Stimulated activated CD4-positive, alpha-beta T cell treated with anti-CD3 and anti-CD28 coated beads, Interleukin-12 subunit alpha, Interleukin-12 subunit beta, amount 100 ng/mL, for 24 hours (primary cell): ENCODE measurements at places on chromosomes 6 and 20.

DNA sequence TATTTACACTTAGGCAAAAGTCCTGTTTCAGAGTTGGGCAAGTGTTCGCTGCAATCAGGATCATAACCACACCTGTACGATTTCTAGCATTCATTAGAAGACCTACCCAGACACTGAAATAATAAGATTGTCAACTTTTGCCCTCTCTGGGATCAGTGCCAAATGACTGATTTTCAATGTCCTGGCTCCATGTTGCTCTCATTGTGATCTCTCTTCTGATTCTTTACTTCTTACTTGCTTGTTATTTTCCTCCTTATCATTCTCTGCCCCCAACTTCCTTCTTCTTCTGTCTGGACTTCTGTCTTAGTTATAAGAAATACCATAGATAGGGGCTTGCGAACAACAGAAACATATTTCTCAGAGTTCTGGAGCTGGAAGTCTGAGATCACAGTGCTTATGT, 94.4 kb upstream of the BMP2 start:
- no peak for DNase-seq

- DNase-seq, result no peak
Observed at GRCh38 chr6:19991176-19991575, 154.0 kb downstream of the ID4 start.

- DNase-seq, result no peak
Observed at GRCh38 chr6:98333273-98333672, 501.1 kb upstream of the POU3F2 start.

DNA sequence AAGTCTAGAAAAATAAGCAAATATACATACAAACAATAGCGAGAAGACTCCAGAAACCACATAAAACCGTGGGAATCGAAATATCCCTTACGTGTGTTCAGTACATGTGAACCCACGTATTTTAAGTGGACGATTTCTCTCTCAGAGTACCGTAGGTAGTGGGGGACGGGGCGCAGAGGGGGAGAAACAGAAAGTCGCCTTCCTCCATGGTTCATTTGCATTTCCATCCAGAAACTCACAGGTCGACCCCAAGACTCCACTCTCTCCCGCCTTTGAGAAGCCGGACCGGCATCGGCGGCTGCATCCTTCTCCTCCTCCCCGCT, 538 bp upstream of the ENPP1 start:
- DNase-seq, result no peak

- no peak for DNase-seq
Observed at GRCh38 chr6:113010196-113010989, 663.3 kb downstream of the RFPL4B start.

DNA sequence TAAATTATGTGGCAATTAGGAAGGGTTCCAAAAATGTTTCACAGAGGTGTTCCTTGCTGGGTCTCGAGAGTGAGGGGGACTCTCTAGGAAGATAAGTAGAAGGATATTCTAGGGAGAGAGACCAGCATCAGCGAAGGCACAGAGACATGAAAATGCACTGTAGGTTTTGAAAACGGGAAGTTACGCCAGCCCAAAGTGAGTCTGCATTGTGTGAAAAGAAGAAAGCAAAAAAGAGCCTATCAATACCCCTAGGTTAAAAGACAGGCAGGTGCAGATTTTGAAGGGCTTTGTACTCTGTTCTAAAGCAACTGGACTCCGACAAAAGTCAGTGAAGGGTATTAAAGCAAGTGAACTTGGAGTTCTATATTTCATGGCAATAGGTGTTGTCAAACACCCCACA, 25.7 kb upstream of the MRAP2 start:
- no peak for DNase-seq

- no peak for DNase-seq
Observed at GRCh38 chr6:31736768-31737314, 511 bp upstream of the CLIC1 start.

GRCh38 chr6:149474108-149474935, 10.5 kb downstream of the ZC3H12D start:
- no peak for DNase-seq

GRCh38 chr6:40398810-40399477, 188.2 kb downstream of the LRFN2 start:
- no peak for DNase-seq

- no peak for DNase-seq
Observed at GRCh38 chr6:13474360-13474759, 13.0 kb downstream of the GFOD1 start.

DNA sequence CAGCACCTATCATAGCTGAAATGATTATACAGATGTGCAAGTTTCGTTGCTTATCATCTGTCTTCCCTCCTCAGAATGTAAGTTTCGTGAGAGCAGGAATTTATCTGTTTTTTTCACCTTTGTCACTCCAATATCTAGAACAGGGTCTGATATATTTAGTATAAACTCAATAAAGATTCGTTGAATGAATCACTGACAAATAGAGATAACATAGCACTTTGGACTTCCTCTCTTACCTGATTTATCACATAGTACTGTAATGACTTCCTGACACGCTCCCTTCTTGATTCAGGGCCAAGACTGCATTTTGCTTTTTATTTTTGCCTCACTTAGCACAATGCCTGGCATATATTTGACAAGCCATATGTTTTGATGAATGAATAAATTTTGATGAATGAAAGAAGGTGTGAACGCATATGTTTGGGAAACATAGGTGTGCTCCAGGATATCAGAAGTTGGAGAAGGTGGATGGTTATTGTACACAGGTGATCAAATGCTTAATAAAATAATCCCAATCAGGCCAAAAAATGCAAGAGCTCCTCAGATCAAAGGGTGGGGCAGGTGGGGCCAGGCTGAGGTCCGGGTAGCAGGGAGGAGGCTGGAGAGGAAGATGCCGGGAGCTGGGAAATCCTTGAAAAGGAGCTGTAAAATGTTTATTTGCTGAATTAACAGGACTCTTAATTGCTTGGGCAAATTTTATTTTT, 33.0 kb downstream of the PIM1 start:
- DNase-seq, result no peak

DNA sequence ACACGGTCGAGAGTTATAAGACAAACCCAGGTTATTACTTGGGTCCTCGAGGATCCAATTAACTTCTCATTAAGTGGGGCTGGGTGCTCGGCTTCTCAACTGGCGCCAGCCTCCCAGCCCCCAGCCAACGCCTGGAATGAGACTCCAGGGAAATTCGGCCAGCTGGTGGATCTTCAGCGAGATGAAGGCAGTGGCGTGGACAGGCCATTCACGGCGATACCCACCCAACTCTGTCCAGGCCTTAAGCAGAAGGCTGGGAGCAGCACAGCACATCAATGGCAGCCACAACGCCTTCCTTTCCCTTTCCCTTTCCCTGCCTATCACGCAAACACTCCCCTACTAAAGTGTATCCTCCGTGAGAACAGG, 868 bp downstream of the METTL24 start:
- DNase-seq, result no peak

- DNase-seq, result no peak
Observed at GRCh38 chr20:5486377-5487054, 169.8 kb upstream of the PROKR2 start.

DNA sequence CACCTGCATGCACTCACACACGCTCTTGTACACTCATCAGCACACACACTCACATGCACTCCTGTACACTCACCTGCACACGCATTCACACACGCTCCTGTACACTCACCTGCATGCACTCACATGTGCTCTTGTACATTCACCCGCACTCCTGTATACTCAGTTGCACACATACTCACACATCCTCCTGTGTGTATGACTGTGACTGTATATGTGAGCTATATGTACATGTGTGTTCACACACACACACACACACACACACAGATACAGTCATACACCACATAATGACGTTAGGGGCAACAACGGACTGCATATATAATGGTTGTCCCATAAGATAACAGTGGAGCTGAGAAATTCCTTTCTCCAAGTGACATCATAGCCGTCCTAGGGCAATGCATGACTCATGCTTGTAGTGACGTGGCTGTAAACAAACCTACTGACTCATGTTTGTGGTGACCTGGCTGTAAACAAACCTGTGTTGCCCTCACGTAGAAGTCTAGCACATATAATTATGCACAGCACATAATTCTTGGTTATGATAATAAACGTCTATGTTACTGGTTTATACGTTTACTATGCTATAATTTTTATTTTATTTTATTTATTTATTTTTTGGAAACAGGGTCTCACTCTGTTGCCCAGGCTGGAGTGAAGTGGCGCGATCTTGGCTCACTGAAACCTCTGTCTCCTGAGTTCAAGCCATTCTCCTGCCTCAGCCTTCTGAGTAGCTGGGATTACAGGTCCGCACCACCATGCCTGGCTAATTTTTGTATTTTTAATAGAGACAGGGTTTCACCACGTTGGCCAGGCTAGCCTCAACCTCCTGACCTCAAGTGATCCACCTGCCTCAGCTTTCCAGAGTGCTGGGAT, 22.8 kb upstream of the TAF4 start:
- no peak for DNase-seq

DNA sequence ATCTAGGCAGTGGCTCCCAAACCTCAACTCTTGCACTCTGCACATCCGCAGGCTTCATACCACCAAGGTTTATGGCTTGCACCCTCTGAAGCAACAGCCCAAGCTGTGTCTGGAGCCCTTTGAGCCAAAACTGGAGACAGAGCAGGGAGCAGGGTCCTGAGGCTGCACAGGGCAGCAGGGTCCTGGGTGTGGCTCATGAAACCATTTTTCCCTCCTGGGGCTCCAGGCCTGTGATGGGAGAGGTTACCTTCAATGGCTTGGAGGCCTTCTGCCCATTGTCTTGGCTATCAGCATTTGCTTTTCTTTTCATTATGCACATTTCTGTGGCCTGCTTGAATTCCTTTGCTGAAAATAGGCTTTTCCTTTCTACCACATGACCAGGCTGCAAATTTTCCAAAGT, 6.3 kb upstream of the FAM184A start:
- no peak for DNase-seq

DNA sequence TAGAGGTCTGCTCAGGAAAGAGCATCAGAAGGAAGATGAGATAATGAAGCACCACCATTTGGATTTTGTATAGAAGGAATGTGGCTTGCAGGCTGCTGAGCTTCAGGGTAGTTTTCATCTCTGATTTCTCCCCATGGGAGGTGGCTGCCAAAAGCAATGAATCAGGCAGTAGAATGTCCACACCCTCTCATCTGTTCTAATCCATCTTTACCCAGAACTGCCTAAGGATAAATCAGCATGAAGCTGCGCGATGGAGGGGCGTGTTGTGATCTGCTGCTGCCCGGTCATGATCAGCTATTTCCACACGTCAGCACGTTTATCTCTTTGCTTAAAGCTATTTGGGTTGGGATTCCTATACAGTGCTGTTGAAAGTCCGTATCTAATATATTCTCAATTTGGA, 295.4 kb downstream of the FOXA2 start:
- DNase-seq, result no peak

GRCh38 chr6:45531999-45532595, 154.4 kb upstream of the SUPT3H start:
- no peak for DNase-seq

- DNase-seq, result no peak
Observed at GRCh38 chr6:296151-297122, 4.2 kb downstream of the DUSP22 start.

GRCh38 chr20:46126440-46127056, 8.4 kb downstream of the CD40 start:
- no peak for DNase-seq
